ENCODE measurements at places on chromosomes 2 and 18. TPM values are rescaled to one million over a fixed set of nuclear protein-coding genes. Genes with fewer than 3 reads are reported as not detected.

DNA sequence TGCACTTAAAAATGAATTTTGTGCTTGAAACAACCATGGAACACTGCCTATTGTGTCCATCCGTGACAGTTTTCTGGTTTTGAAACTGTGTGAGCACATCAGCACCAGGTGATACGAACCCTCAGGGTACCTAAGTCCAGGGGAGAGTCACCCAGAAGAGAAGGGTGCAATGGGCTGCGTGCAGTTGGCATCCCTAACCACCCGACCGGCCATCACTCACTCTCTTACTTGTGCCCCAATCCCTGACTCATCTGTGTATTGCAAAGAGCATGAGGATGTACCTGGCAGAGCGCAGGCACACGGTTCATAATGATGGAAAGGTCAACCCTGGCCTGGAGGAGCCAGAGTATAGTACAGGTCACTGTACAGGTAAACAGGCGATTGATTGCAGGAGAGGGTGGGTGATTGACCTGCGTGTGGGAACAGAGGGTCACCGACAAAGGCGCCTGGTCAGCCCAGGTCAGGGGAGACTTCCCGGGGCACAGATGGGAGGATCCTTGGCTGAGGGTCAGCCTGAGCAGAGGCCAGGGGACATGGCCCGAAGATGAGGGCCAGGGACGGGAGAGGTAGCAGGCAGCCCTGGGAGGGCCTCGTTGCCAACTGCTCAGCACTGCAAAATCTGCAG lies 160.3 kb downstream of the SEPTIN10 start:
- DNase-seq: no peak

GRCh38 chr18:63550068-63550467 lies 7.9 kb downstream of the SERPINB12 start:
- DNase-seq: no peak

- DNase-seq: peak; percentile 10
These were observed 44.7 kb downstream of the ITSN2 start for GRCh38 chr2:24315669-24316068.

DNA sequence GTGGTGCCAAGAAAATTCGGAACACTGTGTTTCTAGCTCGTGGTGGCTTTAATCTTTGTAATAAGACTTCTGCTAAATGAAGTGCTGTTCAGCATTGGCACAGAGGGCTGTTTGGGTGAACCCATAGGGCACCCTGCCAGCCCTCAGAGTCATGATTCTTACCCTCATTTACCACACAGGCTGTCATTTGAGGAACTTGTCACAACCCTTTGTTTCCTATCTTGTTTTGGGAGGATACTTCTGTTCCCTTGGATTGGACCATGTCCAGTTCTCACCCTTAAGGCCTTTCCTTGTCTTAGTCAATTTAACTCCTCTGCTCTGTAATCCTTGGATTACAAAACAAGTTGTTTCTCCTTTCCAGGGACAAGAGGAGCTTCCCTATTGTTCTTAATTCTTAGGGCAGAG lies 225.7 kb downstream of the MTX2 start:
- DNase-seq: no peak

DNA sequence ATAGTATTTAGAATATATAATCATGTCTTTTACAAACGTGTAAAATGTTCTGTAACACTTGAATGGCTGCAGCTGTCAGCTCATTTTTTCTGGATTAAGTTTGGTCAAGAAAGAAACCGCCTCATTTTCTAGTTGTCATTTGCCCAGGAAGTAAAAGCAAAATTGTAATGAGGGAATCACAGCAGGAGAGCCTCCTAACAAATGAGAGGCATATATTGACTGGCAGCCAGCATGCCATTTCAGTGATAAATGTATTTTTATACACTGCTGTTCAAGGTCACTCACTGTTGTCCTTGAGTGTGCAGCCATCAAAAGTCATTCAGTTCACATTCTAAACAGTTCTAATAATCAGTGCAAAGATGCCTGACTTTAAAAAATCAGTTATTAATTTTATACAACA lies 144.3 kb upstream of the BOD1L2 start:
- DNase-seq: no peak

DNA sequence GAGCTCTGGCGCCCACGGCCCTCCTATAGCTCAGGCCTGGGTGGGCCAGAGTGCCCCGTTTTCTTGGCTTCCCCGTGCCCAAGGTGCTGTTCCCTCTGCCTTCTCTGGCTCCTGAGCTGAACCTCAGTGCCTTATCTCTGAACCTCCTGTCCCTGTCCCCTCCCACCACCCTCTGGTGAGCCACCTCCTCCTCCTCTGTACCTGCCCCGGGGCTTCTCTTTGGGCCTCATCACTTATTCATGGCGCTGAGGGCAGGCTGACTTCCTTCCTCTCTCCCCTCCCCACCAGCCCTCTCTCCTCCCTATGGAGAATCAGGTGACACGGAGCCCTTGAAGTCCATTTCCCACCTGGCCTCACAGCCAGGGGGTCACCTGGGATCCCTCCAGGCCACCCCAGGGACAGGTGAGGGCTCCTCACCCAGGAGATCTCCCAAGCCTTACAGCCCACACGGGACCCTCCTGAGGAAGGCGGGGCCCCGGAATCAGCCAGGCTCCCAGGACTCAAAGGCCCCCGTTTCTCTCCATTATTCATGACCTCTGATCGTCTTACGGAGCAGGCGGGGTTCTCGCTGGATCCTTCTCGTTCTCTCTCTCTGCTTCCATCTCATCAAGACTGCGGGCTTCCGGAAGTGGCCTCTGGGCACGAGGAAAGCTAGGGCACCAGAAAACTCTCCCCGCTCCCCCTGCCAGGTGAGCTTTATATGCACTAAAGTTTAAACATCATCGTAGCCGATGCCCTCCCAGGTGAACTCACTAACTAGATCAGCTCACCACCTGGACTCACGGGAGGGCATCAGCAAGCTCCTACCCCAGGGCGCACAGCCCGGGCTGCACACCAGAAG lies at the start of gene LOXHD1:
Gene LOXHD1, minus strand, starts transcription at position 106 of the 841 bp plus-strand sequence. CDS start 187 bp downstream, outside the sequence.
- DNase-seq: no peak

GRCh38 chr2:104849101-104849500 lies 4.8 kb upstream of the POU3F3 start:
- peak; percentile 69 for DNase-seq

DNA sequence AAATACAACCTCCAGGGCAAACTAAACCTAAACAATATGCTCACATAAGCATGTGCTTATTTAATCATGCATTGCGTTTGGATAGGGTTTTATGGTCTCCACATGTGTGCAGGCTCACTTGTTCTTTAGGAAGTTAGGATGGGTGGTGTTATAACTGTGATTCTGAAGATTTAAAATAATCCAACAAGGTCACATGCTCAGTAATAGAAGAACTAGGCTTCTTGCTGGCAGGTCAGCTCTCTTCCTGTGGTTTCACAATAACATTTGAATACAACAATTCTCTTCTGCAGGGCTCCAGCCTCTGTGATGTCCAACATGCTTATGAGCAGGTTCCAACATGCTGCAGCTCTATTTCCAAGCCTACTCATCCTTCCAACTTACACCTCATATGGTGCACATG lies 84.0 kb downstream of the MYL12B start:
- DNase-seq: no peak

GRCh38 chr2:236597629-236598028 lies 28.0 kb downstream of the ACKR3 start:
- no peak for DNase-seq

- DNase-seq: no peak
These were observed 432.7 kb downstream of the IRS1 start for GRCh38 chr2:226366920-226367319.

DNA sequence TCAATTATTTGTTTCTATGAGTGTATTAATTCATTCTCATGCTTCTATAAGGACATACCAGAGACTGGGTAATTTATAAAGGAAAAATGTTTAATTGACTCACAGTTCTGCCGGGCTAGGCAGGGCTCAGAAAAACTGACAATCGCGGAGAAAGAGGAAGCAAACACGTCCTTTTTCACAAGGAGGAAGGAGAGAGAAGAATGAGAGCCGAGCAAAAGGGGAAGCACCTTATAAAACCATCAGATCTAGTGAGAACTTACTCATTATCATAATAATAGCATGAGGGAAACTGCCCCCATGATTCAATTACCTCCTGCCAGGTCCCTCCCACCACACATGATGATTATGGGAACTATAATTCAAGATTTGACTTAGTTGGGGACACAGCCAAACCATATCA lies 294.0 kb downstream of the DSC3 start:
- DNase-seq: no peak

- DNase-seq: no peak
These were observed 847.0 kb downstream of the LRRTM4 start for GRCh38 chr2:76675212-76675611.

- no peak for DNase-seq
These were observed 46.6 kb upstream of the TCF4 start for GRCh38 chr18:55634545-55634944.

DNA sequence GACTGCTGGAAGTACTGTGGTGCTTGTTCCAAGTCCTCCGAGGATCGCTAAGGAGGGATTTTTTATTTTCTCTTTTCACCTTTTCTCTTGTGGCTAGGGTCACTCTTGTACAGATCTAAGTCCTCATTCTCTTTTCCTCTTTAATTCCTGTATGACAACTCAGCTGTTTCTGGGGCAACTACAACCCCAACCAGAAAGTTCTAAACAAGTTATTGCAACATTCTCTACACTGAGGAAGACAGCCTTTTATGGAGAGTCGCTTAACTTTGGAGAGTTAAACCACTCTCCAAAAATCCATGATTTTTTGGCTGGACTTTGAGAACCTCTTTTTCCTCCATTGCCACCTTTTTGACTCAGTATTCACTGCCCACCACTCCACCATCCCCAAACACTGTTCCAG lies 74.0 kb upstream of the SESTD1 start:
- DNase-seq: no peak

GRCh38 chr2:25131567-25132298 lies 36.6 kb downstream of the POMC start:
- DNase-seq: no peak

- DNase-seq: no peak
These were observed 126.4 kb downstream of the TMEM163 start for GRCh38 chr2:134592377-134592776.

- no peak for DNase-seq
These were observed 23.0 kb upstream of the ADAM17 start for GRCh38 chr2:9578467-9579235.

GRCh38 chr2:96116424-96116878 lies at the start of gene ADRA2B:
Gene ADRA2B (minus strand): TSS chr2:96116571. CDS start chr2:96116149, 422 bp downstream.
- peak; percentile 61 for DNase-seq

DNA sequence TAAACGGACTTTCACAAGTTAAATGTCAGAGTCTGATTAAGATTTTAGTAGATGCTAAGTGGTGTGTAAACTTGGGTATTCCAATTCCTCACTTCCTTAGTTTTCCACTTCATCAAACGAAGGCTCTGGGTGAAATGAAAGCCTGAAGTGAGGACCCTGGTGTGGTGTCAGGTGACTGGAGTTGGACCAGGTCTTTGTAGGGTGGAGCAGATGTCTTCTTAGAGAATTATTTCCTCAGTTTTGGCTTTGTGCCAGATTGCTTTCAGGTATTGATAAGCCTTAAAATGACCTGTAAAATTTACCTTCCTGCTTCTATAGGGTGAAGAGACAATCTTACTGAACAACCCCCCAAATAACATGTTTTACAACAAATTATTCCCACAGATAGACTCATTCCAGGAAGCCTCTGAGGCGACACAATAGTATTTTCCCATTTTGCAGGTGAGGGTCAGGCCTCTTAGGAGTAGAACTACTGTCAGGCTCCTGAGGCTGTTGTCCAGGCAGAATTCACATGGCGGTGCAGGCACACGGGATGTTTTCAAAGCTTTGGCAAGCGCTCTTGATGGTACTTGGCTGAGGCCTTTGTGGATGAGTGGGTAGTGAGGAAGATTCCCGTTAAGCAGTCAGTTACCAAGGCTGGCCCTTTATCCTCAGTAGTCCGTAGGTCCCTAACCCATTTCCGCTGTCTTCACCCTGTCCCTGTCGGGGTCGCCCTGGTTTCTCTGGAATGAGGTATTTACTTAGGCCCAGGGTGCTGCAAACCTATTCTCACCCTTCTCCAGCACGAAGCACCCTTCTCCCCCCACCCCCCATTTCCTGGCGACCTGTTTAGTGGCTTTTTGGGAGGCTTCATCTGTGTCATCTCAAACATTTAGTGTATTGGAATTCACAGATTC lies 6.6 kb downstream of the RPS7 start:
- no peak for DNase-seq

GRCh38 chr2:46557788-46558187 lies 78.4 kb downstream of the TMEM247 start:
- DNase-seq: no peak

DNA sequence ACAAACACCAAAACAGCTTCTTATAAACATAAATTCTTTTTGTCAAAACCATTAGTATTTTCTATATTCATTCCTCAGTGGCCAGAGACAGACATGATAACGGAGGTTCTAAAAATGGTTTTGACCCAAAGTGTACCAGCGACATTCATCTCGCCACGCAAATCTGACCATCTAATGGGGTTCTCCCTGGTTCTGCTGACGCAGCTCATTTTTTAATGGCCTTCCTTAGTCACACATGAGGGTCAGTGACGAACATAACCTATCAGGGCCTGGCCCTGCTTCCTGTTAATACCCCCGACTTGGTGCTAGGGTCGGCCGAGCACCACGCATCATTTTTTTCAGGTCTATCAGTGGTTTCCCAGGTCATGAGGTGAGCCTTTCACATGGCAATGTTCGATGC lies 45.9 kb upstream of the ARL4C start:
- DNase-seq: no peak

DNA sequence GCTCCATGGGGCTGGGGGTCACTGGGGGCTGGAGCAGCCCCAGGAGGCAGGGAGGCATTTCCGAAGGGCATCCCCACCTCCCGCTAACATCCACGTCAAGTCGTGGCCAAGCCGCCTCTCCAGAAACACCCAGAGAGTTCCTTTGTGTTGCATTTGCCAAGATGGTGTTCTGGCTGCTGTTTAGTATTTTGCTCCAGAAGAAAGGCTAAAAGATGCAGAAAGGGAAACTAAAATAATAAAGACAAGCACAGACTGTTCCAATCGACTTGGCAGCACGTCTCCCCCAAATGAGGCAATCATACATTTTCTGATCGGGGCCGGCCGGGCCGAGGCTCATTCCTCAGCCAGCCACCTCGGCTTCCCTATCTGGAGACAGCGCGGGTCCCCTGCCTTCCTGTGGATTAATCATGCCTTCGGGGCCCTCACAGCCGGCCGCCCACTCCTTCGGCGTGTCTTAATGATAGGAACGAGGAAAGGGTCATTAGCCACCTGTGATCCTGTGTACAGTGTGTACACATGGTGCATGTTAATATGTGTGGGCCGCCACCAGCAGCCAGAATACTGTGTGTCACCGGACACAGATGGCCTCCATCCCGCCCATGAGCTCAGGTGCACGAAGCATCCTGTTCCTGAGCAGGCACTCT lies 169.2 kb downstream of the KLHL29 start:
- no peak for DNase-seq

GRCh38 chr2:15693926-15694588 lies 102.4 kb downstream of the DDX1 start:
- no peak for DNase-seq

Gene COBLL1
- 16.4 TPM for total RNA-seq

Gene CYP26B1
- total RNA-seq: 7.6 TPM

Gene ANKRD30B
- total RNA-seq: not detected

Gene IL36B
- total RNA-seq: not detected

Gene TCF23
- total RNA-seq: not detected

Gene PSD4
- total RNA-seq: 27.0 TPM

Gene LONRF2
- 4.7 TPM for total RNA-seq

Gene RAB10
- 214 TPM for total RNA-seq

Gene TSPYL6
- total RNA-seq: not detected

Gene RFX8
- total RNA-seq: not detected

Gene CHRNA1
- total RNA-seq: not detected

Gene USP14
- total RNA-seq: 8.7 TPM

Gene NT5DC4
- not detected for total RNA-seq

Gene DSG2
- 40.9 TPM for total RNA-seq

Gene HMSD
- total RNA-seq: not detected

Gene ACMSD
- total RNA-seq: 3.8 TPM

Gene ANKRD30BL
- total RNA-seq: not detected

All from Caki2 (cell line).